ENCODE measurements at places on chromosomes 1 and 21. TPM values are rescaled to one million over a fixed set of nuclear protein-coding genes. Genes with fewer than 3 reads are reported as not detected.

- no peak for DNase-seq
- H3K4me3 ChIP-seq = no peak overlapping the region
- H3K36me3 ChIP-seq = no peaks in the 10 kb centered on the region
- H3K4me1 ChIP-seq = peaks cover 7% of the 10 kb centered on the region
Observed at GRCh38 chr1:8174807-8175206, 143.1 kb upstream of the SLC45A1 start.

DNA sequence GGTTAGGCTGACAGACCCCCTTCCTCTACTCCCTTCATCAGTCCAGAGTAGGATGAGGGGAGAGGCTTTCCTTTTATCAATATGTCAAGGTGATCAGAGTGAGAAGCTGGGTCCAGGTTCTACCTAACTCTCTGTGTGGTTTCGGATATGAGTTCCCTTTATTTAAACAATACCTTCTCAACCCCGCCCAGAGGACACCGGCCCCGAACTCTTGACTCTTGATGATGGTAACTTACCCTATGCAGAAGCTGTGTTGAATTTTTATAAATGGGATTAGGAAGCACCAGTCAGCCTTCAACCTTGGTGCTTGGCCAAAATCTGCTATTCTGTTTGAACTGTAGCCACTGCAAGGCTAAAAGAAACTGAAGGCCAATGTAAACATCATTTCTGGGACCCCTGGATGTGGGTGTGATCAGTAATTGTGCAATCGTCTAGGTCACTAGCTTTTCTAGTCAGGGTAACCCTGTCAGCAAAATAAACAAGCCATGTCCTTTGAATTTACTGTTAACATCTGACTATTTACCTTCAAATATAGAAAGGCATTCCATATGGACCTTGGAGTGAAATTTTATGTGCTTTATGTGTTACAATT is 398.3 kb downstream of the SEC16B start:
- H3K4me3 ChIP-seq = no peak overlapping the region
- no peaks in the 10 kb centered on the region for H3K27me3 ChIP-seq
- H3K36me3 ChIP-seq = no peaks in the 10 kb centered on the region
- H3K27ac ChIP-seq = no peak overlapping the region
- H3K4me1 ChIP-seq = no peaks in the 10 kb centered on the region

DNA sequence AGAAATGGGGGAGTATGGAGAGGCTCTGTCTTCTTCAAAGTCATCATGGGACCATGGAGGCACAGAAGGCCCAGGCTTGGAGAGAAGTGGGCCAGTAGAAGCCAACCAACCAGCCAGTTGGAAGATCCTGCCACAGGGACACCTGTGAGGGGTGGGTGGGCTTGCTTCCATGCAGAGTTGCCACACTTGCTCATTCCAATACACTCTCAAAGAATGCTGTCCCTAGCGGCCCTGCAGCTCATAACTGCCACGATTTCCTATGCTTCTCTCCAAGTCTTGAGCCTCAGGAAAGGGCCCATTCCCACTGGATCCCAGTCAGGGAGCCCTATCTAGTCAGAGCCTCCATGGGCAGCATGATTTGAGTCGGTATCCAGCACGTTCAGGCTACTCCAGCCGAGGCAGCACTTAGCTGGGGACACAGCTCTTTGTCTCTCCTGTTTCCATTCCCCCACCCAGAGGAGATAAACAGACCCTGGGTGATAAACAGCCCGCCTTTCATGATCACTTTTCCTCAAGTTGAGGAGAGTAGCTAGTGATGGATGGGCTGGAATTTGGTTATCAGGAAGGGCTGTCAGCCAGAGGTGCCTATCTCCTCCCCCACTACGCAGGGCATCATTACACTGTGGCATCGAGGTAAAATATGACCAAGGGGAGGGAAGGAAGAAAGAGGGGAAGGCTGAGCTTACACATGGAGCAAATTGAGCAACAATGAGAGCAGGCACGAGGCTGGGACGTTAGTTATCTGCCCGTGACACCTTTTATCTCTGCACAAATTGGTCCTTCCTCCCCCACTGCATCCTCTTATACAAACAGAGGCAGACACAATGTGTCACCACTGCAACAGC is 64.6 kb downstream of the ERI3 start:
- H3K27ac ChIP-seq = no peak overlapping the region
- H3K4me3 ChIP-seq = no peak overlapping the region
- no peaks in the 10 kb centered on the region for H3K36me3 ChIP-seq
- H3K4me1 ChIP-seq = no peaks in the 10 kb centered on the region
- no peaks in the 10 kb centered on the region for H3K27me3 ChIP-seq

GRCh38 chr1:226871636-226872327 is 1.4 kb downstream of the PSEN2 start:
- no peak for DNase-seq
- no peak overlapping the region for H3K27ac ChIP-seq
- no peaks in the 10 kb centered on the region for H3K36me3 ChIP-seq
- H3K27me3 ChIP-seq = no peaks in the 10 kb centered on the region
- peak overlapping the region; percentile 84 for H3K4me3 ChIP-seq

- no peaks in the 10 kb centered on the region for H3K36me3 ChIP-seq
- H3K4me1 ChIP-seq = no peaks in the 10 kb centered on the region
- no peak overlapping the region for H3K27ac ChIP-seq
- no peak overlapping the region for H3K4me3 ChIP-seq
Observed at GRCh38 chr21:45836694-45837670, 144.6 kb upstream of the COL6A1 start.

DNA sequence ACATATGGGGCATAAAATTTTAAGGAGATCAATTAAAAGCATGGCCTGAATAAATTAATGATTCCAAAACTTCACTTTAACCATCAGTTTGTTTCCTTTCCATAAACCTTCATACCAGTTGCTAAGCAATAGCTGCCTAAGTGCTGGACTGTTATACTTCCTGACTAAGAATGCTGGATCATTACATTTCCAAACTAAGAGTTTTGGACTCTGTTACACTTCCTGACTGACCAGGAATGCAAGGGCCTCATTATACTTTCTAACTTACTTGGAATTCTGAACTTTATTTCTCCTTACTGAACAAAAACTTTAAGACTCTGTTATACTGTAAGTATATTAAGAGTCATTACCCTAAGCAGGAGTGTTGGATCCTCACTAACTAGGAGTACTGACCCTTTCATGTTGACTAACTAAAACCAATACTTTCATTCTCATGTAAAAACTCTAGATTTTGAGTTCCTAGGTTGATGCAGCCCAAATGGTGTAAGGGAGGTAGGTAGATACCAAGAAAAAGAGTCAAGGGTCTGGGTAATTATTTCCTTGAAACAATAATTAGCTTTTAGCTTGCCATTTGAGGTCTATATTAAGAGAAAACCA is 118.2 kb downstream of the FAF1 start:
- no peak overlapping the region for H3K27ac ChIP-seq
- H3K4me1 ChIP-seq = no peaks in the 10 kb centered on the region
- H3K27me3 ChIP-seq = no peaks in the 10 kb centered on the region
- H3K4me3 ChIP-seq = no peak overlapping the region

GRCh38 chr1:64826991-64827390 is 82.1 kb downstream of the RAVER2 start:
- no peaks in the 10 kb centered on the region for H3K4me1 ChIP-seq
- H3K27me3 ChIP-seq = no peaks in the 10 kb centered on the region
- no peak overlapping the region for H3K27ac ChIP-seq
- H3K4me3 ChIP-seq = no peak overlapping the region
- no peaks in the 10 kb centered on the region for H3K36me3 ChIP-seq

DNA sequence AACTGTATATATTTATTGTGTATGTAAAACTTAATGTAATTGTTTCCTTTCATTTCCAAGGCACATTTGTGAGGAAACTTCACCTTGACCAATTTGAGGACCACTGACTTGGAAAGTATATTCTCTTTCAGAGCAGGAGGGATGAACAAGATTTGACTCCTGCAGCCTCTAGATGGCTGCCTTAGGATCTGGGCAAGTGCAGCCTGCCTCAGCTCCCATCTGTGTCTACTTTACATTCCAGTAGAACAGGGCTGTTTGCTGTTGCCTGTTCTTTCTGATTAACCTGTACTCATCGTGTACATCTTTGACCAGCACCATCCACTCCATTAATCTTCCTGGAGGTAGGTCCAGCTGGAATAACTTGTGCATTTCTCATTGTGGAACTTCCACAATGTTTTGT is 312.8 kb downstream of the HLX start:
- DNase-seq = no peak
- H3K36me3 ChIP-seq = no peaks in the 10 kb centered on the region
- H3K4me1 ChIP-seq = no peaks in the 10 kb centered on the region

Gene PPIAL4G
- under 0.01 TPM for total RNA-seq

Gene ITLN2
- total RNA-seq = not detected

DNA sequence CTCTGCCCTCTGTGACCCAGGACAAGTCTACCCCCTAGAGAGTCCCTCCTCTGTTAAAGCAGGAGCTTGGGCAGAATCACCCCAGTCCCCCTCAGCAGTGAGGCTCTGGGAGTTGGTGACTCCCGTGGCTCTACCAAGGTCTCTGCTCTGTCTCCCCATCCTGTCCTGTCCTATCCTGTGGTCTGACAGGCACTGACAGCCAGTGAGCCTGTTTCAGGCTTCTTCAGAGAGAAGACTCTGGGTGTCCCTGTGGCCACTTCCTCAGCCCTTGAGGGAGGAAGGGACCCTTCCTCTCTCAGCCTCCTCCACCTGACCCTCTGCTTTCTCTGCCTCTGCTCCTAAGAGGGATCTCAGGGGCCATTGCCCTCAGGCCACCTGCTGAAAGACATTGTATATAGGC is 148.7 kb downstream of the FCRL5 start:
- H3K27ac ChIP-seq = no peak overlapping the region
- no peak for DNase-seq
- H3K27me3 ChIP-seq = no peaks in the 10 kb centered on the region

Gene COL16A1
- total RNA-seq = 58.7 TPM

Gene AGPAT3
- total RNA-seq = 27.2 TPM

DNA sequence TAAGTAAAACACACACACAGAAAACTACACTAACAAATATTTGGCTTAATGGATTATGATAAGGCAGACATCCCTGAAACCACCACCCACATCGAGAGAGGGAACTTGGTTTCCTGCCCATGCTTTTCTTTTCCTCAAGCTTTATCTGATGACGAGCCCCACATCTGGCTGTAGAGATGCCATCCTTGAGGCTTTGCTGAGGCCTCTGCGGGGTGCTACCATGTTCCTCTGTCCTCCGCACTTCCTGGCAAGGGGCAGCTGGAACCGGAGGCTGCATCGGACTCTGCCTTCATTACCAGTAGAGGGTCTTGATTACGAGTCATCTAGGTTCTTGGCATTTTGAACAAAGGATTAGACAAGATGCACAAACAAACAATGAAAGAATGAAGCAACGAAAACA is 21.7 kb upstream of the C1orf174 start:
- H3K27me3 ChIP-seq = no peaks in the 10 kb centered on the region
- no peaks in the 10 kb centered on the region for H3K4me1 ChIP-seq
- H3K27ac ChIP-seq = no peak overlapping the region
- no peak overlapping the region for H3K4me3 ChIP-seq
- no peak for DNase-seq

- H3K4me3 ChIP-seq = peak overlapping the region; percentile 90
- peak overlapping the region; percentile 100 for H3K27ac ChIP-seq
- peak; percentile 40 for DNase-seq
- H3K36me3 ChIP-seq = no peaks in the 10 kb centered on the region
- H3K4me1 ChIP-seq = no peaks in the 10 kb centered on the region
Observed at GRCh38 chr1:61742620-61743430, 545 bp downstream of the PATJ start.

DNA sequence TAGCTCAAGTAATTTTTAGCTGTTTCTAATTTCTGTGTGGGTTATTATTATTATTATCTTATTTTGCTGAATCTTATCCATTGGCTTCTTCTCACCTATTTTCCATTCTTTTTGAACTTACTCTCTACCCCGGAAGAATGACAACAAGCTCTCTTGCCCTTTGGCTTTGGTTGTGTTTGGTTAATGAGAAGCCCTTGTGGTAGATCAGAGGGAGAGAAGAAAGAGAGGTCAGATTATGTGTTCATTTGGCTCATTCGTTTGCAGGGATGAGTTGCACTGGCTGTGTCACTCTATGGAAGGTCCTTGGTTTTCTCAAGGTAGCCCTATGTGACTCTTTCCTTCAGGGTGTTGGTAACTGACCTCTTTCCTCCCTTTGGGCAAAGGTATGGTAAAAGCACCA is 391.9 kb downstream of the LMO4 start:
- no peaks in the 10 kb centered on the region for H3K27me3 ChIP-seq
- peaks cover 4% of the 10 kb centered on the region for H3K4me1 ChIP-seq
- no peak overlapping the region for H3K4me3 ChIP-seq
- H3K27ac ChIP-seq = no peak overlapping the region
- no peaks in the 10 kb centered on the region for H3K36me3 ChIP-seq

DNA sequence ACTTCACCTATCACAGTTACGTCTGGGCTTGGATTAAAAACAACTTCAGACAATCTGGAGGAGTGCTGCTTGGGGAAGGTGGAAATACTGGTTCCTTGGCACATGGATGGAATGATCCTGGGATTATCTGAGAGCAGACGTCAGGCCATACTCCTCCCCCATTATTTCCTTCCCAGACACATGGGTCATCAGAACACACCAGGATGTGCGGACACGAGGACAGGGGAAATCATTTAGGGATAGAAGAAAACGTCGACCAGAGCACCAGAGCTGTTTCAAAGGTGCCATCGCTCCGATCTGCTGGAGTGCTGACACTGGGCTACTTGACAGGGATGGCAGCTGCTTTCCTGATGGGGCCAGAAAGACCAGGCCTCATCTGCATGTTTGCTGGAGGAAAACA is 31.8 kb upstream of the ANGPTL7 start:
- H3K36me3 ChIP-seq = no peaks in the 10 kb centered on the region
- DNase-seq = no peak
- H3K4me1 ChIP-seq = peaks cover 3% of the 10 kb centered on the region
- peak overlapping the region; percentile 40 for H3K27ac ChIP-seq
- no peak overlapping the region for H3K4me3 ChIP-seq

Gene BCL2L15
- 0.48 TPM for total RNA-seq

GRCh38 chr1:225388372-225388771 is 39.5 kb downstream of the LBR start:
- no peaks in the 10 kb centered on the region for H3K27me3 ChIP-seq
- H3K27ac ChIP-seq = no peak overlapping the region
- no peak overlapping the region for H3K4me3 ChIP-seq

GRCh38 chr1:55209247-55209646 is 5.9 kb downstream of the USP24 start:
- no peaks in the 10 kb centered on the region for H3K36me3 ChIP-seq
- H3K27ac ChIP-seq = no peak overlapping the region
- DNase-seq = no peak
- H3K27me3 ChIP-seq = no peaks in the 10 kb centered on the region
- no peaks in the 10 kb centered on the region for H3K4me1 ChIP-seq

DNA sequence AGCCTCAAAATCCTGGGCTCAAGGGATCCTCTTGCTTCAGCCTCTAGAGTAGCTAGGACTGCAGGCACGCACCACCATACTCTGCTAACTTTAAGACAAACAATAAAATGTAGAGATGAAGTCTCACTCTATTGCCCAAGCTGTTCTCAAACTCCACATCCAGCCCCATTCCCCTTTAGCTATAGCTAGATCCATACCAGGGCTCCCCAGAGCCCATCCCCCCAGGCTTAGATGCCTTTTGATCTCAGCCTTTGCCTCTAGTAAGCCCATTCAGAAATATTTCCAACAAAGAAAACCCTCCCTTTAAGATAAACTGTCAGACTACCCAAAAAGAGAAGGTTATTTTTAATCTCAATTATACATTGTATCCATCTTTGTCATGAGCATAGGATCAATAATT is 325.4 kb downstream of the CHRM3 start:
- no peaks in the 10 kb centered on the region for H3K4me1 ChIP-seq
- no peaks in the 10 kb centered on the region for H3K36me3 ChIP-seq
- no peaks in the 10 kb centered on the region for H3K27me3 ChIP-seq

Gene C1orf50
- total RNA-seq = 10.8 TPM

- no peak for DNase-seq
- peaks cover 9% of the 10 kb centered on the region for H3K4me1 ChIP-seq
- no peak overlapping the region for H3K27ac ChIP-seq
- H3K27me3 ChIP-seq = no peaks in the 10 kb centered on the region
- H3K36me3 ChIP-seq = peaks cover 4% of the 10 kb centered on the region
- no peak overlapping the region for H3K4me3 ChIP-seq
Observed at GRCh38 chr1:55071477-55071876, 32.1 kb downstream of the PCSK9 start.

Measured in breast epithelium (tissue), 4 donors.